ENCODE measurements at places on chromosomes 2 and 18.

DNA sequence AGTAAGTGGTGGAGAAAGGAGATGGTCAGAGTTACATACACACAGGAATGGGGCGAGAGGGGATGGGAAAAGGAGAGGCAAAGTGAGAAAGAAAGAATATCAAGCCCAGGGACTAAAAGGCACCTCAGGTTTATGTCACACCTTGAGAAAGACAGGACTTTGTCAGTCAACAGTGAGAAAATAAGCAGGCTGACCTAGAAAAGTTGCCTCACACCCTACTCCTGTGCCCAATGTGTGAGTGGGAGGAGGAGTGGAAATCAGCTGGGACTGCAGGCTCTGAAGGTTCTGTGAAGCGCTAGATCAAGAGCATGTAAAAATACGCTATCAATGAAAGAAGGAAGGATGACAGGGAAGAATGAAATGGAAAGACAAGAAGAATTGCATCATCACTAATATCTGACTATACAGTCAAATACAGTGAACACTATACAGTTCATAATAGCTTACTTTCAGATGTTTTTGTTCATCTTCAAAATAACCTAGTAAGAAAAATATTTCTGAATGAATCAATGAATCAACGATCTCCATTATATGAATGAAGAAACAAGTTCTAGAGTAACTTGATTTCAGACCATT lies 10.7 kb downstream of the VPS54 start:
- no peak for DNase-seq

DNA sequence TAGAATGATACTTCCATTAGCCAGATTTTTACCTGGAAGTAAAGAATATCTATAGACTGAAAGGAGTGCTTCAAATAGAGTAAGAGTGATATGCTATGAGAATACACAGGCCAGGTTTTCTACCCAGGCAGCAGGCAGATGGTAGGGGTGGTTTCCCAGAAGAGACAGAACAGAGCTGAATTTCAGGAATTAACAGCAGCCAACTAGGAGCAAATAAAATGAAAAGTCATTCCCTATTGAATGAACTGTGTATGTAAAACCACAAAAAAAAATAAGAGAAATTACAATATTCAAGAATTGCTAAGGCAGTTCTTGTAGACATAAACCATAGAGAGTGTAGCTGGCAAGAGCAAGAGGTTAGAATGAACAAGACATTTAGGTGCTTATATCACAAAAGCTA lies 336.8 kb downstream of the KCNJ3 start:
- DNase-seq, result no peak

- peak; percentile 46 for DNase-seq
These were observed 107.3 kb upstream of the HS6ST1 start for GRCh38 chr2:128425731-128426620.

DNA sequence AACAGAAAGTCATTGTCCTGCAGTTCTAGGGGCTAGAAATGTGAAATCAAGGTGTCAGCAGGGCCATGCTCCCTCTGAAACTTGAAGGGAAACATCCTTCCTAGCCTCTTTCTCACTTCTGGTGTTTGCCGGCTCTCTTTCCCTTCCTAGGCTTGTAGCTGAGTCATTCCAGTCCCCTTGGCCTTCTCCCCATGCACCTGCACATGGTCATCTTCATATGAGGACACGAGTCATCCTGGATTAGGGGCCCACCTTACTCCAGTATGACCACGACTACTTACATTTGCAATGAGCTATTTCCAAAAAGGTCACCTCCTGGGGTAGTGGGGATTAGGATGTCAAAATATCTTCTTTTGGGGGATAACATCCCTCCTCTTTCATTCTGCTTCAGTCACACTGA lies 168.5 kb upstream of the CXCR4 start:
- no peak for DNase-seq

- DNase-seq, result no peak
These were observed 16.6 kb downstream of the KLHL29 start for GRCh38 chr2:23401427-23402204.

GRCh38 chr2:71945603-71945959 lies 202.1 kb downstream of the CYP26B1 start:
- no peak for DNase-seq

GRCh38 chr2:8203364-8203763 lies 478.5 kb upstream of the ID2 start:
- no peak for DNase-seq

DNA sequence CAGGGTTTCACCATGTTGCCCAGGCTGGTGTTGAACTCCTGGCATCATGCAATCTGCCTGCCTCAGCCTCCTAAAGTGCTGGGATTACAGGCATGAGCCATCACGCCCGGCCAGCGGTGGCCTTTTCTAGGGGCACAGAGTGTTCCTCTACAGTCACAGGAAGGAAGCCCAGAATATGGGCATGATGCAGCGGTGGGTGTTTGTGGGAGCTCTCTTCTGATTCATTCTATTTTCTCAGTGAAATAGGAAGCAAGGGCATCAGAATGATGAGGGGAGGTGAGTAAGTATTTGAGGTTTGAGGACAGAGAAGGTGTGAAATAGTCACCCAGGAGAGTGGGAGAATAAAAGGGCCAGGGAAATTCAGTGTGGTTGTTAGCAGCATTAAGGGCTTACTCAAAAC lies 70.3 kb upstream of the PSME4 start:
- no peak for DNase-seq

DNA sequence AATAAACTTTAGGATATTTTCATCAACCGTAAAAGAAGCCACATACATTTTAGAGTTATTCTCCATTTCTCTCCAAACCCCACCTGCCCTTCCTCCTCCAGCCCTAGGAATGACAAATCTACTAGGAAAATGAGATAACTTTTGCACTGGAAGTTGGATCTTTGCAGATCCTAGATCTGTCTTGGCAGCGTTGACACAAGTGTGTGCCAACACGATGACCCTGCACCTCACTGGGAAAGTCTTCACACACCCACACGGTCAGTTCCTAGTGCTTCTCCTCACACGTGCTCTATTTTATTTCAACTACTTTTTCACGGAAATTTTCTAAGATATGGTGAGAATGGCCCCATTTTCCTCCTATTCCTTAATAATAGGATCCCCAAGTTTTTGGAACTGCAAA lies 14.1 kb upstream of the HPCAL1 start:
- DNase-seq, result no peak

- no peak for DNase-seq
These were observed 53.2 kb downstream of the ITGA6 start for GRCh38 chr2:172480301-172481218.

DNA sequence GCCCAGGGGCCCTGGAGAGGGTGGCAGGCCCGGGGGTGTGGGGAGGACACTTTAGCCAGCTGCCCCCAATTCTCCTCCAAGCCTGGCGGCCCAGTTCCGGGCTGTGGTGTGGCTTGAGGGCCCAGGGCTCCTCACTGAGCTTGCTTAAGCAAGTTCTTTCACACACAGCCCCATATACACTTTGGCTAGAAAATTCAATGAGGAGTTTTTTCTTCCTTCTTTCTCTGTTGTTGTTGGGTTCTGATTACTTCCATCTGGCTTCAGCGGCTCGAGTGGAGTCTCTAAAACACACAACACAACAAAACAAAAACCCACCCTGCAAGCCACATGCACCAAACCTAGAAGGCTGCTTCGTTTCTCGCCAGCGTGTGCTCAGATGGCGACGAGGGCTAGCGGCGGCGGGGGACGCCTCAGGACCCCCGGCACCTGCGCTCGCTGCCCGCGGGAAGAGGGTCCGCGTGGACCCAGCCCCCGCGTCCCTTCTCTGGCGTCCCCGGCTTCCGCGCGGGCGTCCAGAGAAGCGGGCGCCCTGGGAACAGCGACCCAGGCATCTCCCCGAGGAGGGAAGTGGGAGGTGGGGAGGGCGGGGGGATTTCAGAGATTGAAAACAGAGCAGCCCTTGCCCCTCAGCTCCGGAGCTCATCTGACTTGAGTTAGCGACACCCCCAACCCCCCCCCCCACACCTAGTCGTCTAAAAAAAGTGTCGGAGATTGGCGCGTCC lies 577 bp upstream of the GLI2 start:
- no peak for DNase-seq

DNA sequence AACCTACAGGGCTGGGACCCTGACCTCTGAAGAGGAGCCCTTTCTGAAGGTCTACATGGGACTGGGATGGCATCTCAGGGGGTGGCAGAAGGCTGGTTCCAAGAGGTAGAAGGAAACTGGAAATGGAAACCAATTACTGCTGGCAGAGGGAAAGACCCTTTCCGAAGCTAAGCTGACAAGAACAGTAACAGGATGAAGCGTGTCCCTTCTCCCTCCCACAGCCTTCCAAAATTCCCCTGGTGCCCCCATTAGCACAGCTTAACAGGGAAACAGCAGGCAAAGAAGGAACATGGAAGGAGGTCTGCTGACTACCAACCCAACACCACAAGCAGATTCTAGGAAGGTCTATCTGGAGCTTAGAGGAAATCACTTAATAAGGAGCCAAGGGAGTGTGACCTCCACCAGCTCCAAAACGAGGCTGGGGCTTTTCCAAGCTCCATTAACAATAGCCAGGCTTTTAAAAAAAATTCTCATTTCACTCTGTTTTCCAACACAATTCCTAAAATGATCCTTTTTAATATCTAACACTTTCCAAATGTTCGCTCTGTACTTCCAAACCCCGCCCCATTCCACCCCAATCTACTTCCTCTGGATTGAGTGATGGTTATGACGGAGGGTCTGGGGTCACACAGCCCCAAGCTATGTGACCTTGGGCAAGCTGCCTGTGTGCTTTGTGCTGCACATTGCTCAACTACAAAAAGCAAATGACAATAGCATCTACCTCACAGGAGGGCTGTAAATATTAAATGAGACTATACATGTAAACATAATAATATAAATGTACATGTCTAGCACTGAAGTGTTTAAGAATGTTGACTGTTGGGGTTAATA lies 55.2 kb downstream of the STK39 start:
- no peak for DNase-seq

- peak; percentile 25 for DNase-seq
These were observed 76.9 kb upstream of the PAPOLG start for GRCh38 chr2:60679036-60679780.

- no peak for DNase-seq
These were observed 104.4 kb upstream of the SMAD2 start for GRCh38 chr18:48034651-48035555.

- no peak for DNase-seq
These were observed 36.4 kb downstream of the PTRHD1 start for GRCh38 chr2:24756789-24757188.

- DNase-seq, result peak; percentile 87
These were observed at the start of gene KLF7 for GRCh38 chr2:207165121-207166038. KLF7 (minus strand) TSS chr2:207165948; CDS start chr2:207165568, 380 bp downstream.

DNA sequence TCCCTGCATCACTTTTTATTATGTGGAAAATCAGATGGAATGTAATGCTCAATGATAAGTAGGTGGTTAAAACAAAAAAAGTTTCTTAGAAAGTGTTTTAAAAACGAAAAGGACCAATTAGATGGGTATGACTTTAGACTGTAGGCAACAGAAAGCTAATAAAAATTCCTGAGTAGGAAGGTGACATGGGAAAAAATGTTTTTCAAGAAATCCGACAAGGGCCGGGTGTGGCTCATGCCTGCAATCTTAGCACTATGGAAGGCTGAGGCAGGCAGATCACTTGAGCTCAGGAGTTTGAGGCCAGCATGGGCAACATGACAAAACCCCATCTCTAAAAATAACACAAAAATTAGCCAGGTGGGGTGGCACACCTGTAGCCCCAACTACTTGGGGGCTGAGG lies 126.1 kb downstream of the THADA start:
- no peak for DNase-seq

- DNase-seq, result no peak
These were observed 136.9 kb upstream of the CAB39 start for GRCh38 chr2:230575642-230576324.

DNA sequence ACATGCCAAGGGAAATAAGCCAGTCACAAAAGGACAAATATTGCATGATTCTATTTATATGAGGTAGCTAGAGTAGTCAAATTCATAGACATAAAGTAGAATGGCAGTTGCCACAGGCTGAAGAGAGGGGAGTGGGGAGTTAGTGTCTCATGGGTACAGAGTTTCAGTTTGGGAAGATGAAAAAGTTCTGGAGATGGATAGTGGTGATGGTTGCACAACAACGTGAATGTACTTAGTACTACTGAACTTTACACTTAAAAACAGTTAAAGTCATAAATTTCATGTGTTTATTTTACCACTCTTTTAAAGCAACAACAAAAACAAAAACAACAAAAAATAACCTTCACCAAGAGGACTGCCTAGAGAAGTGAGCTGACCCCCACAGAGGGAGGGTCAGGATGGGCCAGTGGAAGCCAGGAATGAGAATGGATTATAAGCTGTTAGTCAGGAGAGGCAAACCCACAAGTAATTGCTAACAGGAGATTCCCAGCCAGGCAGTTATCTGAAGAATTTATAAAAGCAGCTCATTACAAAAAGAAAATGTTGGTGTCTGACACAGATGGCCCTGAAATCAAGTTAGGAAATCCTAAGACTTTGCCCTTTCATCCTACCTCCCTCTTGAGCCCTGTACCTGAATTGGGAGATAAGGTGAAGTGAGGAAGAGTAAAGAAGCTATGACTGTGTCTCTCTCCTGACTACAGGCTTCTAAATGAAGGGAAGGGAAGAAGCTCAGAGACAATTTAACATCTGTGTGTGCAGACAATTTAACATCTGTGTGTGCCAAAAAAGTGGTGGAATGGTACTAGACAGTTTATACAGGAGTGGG lies 263.4 kb downstream of the PDE11A start:
- no peak for DNase-seq

DNA sequence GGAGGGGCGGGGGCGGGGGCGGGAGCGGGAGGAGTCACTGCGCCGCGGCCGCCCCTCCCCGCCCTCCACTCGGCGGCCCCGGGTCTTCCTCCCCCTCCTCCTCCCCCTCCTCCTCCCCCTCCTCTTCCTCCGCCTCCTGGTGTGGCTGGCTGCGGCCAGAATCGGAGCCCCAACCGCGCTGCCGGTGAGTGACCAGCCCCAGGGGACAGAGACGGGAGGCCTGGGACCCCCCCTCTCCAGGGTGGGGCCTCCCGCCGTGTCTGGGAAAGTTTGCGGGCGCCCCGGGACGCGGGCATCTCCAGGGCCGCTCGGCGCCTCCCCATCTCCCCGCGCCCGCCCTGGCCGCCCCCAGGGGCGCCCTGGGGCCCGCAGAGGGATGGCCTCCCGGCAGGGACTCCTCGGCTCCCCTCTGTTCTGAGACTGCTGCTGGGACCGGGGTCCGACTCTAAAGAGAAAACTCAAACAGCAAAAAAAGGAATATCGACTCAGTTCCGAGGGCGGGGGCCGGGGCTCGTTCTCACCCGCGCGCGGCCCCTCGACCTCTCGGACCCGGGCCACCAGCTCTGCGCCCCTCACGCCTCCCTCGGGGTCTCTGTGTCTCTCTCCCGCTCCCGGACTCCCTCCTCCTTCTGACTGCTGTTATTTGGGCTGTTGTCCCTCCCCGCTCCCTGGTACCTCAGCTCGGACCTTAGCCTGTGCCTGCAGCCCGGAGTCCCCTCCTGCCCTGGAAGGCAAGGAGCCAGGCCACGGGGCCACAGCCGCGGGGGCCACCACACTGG lies at the start of gene STON1:
Gene STON1, plus strand, starts transcription at position 122 of the 779 bp plus-strand sequence. CDS start 50,480 bp downstream, outside the sequence.
- DNase-seq, result peak; percentile 70

DNA sequence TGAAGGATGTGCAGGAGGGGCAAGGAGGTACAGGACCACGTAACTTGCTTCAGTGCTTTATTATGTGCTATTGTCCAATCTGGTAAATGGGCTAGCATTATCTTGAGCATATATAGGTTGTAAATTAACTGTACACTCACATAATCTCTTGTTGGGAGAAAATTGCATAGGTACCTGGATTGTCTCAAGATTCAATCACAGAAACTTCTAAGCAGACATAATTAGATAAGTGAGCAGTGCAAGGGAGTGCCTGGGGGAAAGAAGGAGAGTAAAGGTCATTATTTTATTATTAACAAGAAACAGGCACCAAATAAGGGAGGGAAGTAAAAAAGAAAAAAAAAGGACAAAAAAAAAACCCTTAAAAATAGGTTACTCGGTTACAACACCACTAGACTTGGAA lies 186.2 kb downstream of the MBD5 start:
- no peak for DNase-seq

GRCh38 chr2:202764991-202765390 lies 106.6 kb downstream of the ICA1L start:
- DNase-seq, result no peak
